Ovary (tissue), 10 donors: ENCODE measurements at places on chromosomes 6 and 20. TPM values are rescaled to one million over a fixed set of nuclear protein-coding genes. Genes with fewer than 3 reads are reported as not detected.

Gene GMPR
- 18.6 TPM for total RNA-seq

Gene RAB5IF
- total RNA-seq: 44.6 TPM

GRCh38 chr6:109720311-109720710, 29.2 kb downstream of the FIG4 start:
- no peak overlapping the region for H3K27ac ChIP-seq
- H3K4me3 ChIP-seq: no peak overlapping the region
- DNase-seq: no peak
- H3K36me3 ChIP-seq: no peaks in the 10 kb centered on the region

- H3K27ac ChIP-seq: no peak overlapping the region
- H3K4me3 ChIP-seq: no peak overlapping the region
- no peaks in the 10 kb centered on the region for H3K27me3 ChIP-seq
- DNase-seq: no peak
- no peaks in the 10 kb centered on the region for H3K4me1 ChIP-seq
Measured at GRCh38 chr20:51162015-51162414, 139.1 kb upstream of the KCNG1 start.

DNA sequence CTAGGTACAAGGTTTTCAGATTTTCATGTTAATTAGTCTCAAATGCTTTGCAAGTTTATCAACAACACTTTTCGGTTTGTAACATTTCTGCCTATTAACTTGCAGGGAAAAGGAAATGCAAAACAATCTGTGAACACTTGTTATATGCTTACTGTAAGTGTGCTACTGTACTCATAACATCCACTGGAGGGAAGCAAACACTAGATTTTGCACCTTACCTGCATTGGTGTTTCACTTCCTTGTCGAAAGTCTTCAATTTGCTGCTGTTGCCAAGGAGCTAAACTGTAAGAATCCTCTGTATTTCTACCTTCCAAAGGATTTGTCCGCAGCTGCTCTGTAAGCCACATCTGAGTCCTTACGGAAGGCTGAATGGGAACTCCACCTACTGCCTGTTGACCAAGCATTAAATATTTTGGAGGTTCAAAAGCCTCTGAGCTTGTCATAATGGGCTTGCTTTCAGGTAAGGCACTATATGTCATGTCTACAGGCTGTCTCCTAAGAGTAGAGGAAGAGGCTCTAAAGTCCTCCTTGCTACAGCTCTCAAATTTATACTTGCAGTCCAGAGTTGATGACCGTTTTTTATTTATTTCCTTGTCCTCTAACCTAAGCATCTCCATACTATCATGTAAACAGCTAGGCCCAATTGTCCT, 17.3 kb downstream of the PLN start:
- H3K4me1 ChIP-seq: peaks cover 3% of the 10 kb centered on the region
- no peak for DNase-seq
- no peaks in the 10 kb centered on the region for H3K36me3 ChIP-seq
- no peak overlapping the region for H3K4me3 ChIP-seq
- no peaks in the 10 kb centered on the region for H3K27me3 ChIP-seq

- H3K36me3 ChIP-seq: no peaks in the 10 kb centered on the region
- DNase-seq: no peak
- H3K27me3 ChIP-seq: no peaks in the 10 kb centered on the region
- no peak overlapping the region for H3K27ac ChIP-seq
Measured at GRCh38 chr6:125346201-125346925, 44.6 kb upstream of the HDDC2 start.

GRCh38 chr6:98295515-98296175, 538.7 kb upstream of the POU3F2 start:
- no peak overlapping the region for H3K4me3 ChIP-seq
- H3K4me1 ChIP-seq: no peaks in the 10 kb centered on the region
- H3K27ac ChIP-seq: no peak overlapping the region
- no peaks in the 10 kb centered on the region for H3K36me3 ChIP-seq

DNA sequence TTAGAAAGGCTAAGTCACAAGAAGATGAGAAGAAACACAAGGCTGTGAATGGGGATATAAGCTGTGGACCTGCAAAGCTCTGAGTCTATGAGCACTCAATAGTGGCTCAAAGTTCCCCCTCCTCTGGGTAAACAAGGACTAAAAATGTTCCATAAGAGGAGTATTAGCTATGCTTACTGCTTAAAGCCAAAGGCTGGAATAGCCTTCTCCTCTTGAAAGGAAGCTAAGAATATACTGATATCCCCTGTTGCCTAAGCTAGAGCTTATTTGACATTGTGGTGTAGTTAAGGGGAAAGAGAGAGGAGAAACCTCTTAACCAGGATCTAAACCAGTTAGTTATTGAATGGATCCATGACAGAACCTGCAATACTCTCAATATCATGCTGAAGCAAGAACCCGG, 45.8 kb downstream of the NOL7 start:
- no peaks in the 10 kb centered on the region for H3K36me3 ChIP-seq
- H3K27me3 ChIP-seq: no peaks in the 10 kb centered on the region

GRCh38 chr6:26288155-26288554, 76.8 kb upstream of the BTN3A2 start:
- peaks cover 6% of the 10 kb centered on the region for H3K4me1 ChIP-seq
- no peak for DNase-seq
- H3K36me3 ChIP-seq: no peaks in the 10 kb centered on the region
- no peaks in the 10 kb centered on the region for H3K27me3 ChIP-seq
- H3K4me3 ChIP-seq: no peak overlapping the region

Gene LAMA4
- total RNA-seq: 48.9 TPM

GRCh38 chr6:56757588-56757984, 114.9 kb upstream of the DST start:
- H3K36me3 ChIP-seq: no peaks in the 10 kb centered on the region
- H3K27me3 ChIP-seq: no peaks in the 10 kb centered on the region
- H3K27ac ChIP-seq: no peak overlapping the region
- no peak overlapping the region for H3K4me3 ChIP-seq
- no peak for DNase-seq

- no peaks in the 10 kb centered on the region for H3K4me1 ChIP-seq
- H3K4me3 ChIP-seq: no peak overlapping the region
Measured at GRCh38 chr6:160755165-160755564, 53.1 kb downstream of the PLG start.

Gene VGLL2
- total RNA-seq: not detected

DNA sequence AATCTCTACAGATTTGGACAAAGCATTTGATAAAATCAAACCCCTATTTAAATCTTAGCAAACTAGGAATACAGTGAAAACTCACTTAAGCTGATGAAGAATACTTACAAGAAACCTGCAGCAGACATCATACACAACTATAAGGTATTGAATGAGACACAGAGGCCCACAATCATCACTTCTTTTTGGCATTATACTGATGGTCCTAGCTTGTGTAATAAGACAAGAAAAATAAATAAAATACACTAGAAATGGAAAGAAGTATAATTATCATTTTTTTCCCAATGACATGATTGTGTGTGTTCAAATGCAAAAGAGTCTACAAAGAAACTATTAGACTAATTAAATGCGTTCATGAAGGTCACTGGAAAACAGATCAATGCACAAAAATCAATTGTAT, 8.8 kb upstream of the OR2B6 start:
- no peaks in the 10 kb centered on the region for H3K36me3 ChIP-seq
- H3K27me3 ChIP-seq: no peaks in the 10 kb centered on the region
- H3K27ac ChIP-seq: no peak overlapping the region
